Tibial nerve (tissue), 4 donors: ENCODE measurements at places on chromosomes 7 and 10.

GRCh38 chr10:24363070-24363469 lies 154.1 kb downstream of the KIAA1217 start:
- H3K27ac ChIP-seq = no peak overlapping the region
- no peaks in the 10 kb centered on the region for H3K36me3 ChIP-seq

DNA sequence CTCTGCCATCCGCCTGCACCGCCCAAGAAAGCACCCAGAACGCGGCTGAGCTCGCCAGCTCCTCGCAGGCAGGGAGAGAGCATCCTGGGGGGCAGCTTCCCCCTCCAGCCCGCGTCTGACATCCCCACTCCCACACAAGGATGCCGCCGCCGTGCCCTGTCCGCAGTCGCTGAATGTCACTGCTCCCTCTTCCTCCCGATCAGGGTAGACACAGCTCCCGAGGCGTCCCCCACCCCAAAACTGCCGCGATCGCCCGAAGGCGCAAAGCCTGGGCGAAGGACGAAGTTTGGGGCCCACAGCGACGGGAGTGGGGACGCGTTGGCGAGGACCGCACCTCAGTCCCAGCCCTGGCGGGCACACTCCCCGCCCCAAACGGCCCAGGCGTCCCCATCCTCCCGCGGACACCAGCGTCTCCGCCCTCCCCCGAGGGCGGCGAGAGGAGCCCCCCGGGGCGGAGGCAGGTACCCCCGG lies 1.5 kb upstream of the KAT6B start:
- H3K27me3 ChIP-seq = no peaks in the 10 kb centered on the region
- H3K4me1 ChIP-seq = no peaks in the 10 kb centered on the region

GRCh38 chr10:63268149-63268797 lies 135.1 kb downstream of the NRBF2 start:
- DNase-seq = no peak
- peak overlapping the region; percentile 93 for H3K27ac ChIP-seq

- H3K27ac ChIP-seq = peak overlapping the region; percentile 95
- H3K4me1 ChIP-seq = no peaks in the 10 kb centered on the region
- no peaks in the 10 kb centered on the region for H3K27me3 ChIP-seq
- peak overlapping the region; percentile 96 for H3K4me3 ChIP-seq
These were observed 473 bp downstream of the CYP51A1 start for GRCh38 chr7:92133737-92134270.

DNA sequence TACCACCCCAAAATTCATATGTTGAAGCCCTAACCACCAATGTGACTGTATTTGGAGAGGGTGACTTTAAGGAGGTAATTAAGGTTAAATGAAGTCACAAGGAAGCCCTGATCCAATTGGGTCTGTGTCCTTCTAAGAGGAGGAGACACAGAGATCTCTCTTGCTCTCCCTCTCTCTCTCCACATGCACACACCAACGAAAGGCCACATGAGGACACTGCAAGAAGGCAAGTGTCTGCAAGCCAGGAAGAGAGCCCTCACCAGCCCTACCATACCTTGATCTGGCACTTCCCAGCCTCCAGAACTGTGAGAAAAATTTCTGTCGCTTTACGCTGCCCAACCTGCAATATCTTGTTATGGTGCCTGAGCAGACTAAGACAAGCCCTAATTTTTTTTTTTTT lies 56.0 kb upstream of the NEBL start:
- no peaks in the 10 kb centered on the region for H3K36me3 ChIP-seq
- DNase-seq = no peak
- H3K27me3 ChIP-seq = no peaks in the 10 kb centered on the region
- no peak overlapping the region for H3K4me3 ChIP-seq
- H3K27ac ChIP-seq = no peak overlapping the region

GRCh38 chr7:90081621-90082020 lies 72.6 kb upstream of the STEAP1 start:
- no peak for DNase-seq
- no peak overlapping the region for H3K27ac ChIP-seq
- H3K4me1 ChIP-seq = no peaks in the 10 kb centered on the region
- no peak overlapping the region for H3K4me3 ChIP-seq
- no peaks in the 10 kb centered on the region for H3K27me3 ChIP-seq

GRCh38 chr10:23693925-23694324 lies 255.1 kb downstream of the OTUD1 start:
- no peaks in the 10 kb centered on the region for H3K36me3 ChIP-seq
- H3K27ac ChIP-seq = no peak overlapping the region
- H3K4me1 ChIP-seq = no peaks in the 10 kb centered on the region
- H3K27me3 ChIP-seq = peaks cover 43% of the 10 kb centered on the region
- no peak overlapping the region for H3K4me3 ChIP-seq

DNA sequence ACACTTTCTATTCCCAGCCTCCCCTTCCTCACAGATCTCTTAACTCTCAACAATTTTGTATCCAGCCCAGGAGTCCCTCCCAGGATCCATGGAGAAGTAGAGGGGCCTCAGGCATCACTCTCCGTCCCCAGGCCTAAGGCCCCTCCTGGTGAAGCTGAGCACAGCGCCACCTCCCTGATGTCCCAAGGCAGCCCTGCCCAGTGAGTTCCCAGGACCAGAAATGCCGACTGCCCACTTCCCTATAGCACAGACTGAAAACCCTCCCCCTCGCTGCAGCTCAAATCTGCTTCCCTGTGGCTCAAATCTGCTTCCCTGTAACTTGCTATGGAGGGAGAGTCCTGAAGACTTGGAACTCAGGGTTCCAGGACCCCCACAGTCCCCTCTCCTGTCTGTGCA lies 35.6 kb downstream of the YKT6 start:
- H3K4me1 ChIP-seq = no peaks in the 10 kb centered on the region
- no peaks in the 10 kb centered on the region for H3K36me3 ChIP-seq
- H3K4me3 ChIP-seq = no peak overlapping the region
- DNase-seq = no peak
- no peak overlapping the region for H3K27ac ChIP-seq
- H3K27me3 ChIP-seq = no peaks in the 10 kb centered on the region

DNA sequence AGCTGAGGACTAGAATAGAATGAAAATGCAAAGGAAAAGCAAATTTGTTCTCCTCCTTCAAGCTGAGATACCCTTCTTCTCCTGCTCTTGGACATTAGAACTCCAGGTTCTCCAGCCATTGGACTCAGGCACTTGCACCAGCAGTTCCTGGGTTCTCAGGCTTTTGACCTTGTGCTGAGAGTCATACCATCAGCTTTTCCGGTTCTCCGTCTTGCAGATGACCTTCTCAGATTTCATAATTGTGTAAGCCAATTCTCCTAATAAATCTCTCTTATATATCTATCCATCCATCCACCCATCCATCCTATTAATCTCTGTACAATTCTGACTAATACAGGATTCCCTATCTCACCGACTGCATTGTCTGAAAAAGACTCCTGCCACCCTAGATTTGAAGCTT lies 108.3 kb downstream of the AHR start:
- H3K4me3 ChIP-seq = no peak overlapping the region
- H3K27me3 ChIP-seq = no peaks in the 10 kb centered on the region
- H3K4me1 ChIP-seq = no peaks in the 10 kb centered on the region
- H3K36me3 ChIP-seq = no peaks in the 10 kb centered on the region
